ENCODE measurements at places on chromosomes 12 and 14. TPM values are rescaled to one million over a fixed set of nuclear protein-coding genes. Genes with fewer than 3 reads are reported as not detected.

DNA sequence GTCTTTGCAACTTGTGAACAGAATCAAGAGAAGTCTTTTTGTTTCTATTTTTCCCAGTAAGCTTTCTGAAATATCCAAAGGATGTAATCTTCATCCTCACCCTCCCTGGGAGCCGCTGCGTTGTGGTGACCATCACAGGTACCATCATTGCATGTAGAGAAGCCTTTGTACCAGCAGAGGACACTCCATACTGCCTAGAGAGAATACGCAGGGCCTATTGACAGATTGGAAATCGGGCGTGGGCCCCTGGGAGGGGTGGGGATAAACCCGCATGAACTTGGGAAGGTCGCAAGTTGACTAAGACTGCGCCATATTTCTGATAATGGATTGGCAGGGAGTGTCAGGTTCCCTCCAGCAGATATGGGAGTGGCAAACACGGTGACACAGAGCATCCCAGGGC is 12.7 kb downstream of the KRT1 start:
- DNase-seq: no peak

Gene CACNA1C
- polyA plus RNA-seq: 68.9 TPM

DNA sequence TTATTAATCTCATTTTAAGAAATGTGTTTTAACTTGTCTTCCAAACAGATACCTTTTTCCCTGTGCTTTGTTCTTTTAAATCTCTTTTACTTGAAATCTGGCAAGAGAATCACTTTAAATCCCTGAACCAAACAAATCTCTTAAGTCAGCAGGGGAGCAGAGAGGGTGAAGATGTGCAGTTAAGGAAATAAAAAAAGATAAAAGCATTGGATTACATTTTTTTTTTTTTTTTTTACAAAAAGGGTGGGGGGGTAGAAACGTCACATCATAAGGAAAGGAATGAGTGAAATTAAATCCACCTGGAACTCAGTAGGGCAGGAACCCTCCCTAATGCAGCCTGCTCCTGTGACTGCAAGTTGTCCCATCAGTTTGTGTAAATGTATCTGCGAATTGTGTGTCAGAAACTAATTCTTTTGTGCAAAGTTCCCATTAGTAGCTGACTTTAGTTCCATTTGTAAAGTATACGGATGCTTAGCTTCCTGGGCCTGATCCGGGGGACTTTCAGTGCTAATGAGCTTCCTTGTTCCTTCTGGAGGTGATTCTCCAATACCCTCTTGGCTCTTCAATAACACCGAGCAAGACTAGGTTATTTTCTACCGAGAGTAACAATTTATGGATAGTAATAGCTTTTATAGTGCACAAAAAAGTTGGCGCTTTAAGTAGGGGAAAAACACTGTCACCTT is 1.5 kb downstream of the TTC6 start:
- no peak for DNase-seq

GRCh38 chr14:23660290-23661226 is 24.4 kb downstream of the DHRS2 start:
- DNase-seq: no peak

- no peak for DNase-seq
These were observed 133.7 kb downstream of the BRMS1L start for GRCh38 chr14:35959835-35960234.

All from heart right ventricle (tissue), 16 donors.